ENCODE measurements at places on chromosomes 7 and 10. TPM values are rescaled to one million over a fixed set of nuclear protein-coding genes. Genes with fewer than 3 reads are reported as not detected.

GRCh38 chr7:108049962-108050361 lies 47.0 kb upstream of the LAMB1 start:
- DNase-seq, result no peak

- DNase-seq, result no peak
Measured at GRCh38 chr7:22732556-22733126, 5.6 kb downstream of the IL6 start.

GRCh38 chr7:22181663-22182062 lies 175.3 kb downstream of the RAPGEF5 start:
- DNase-seq, result no peak

GRCh38 chr10:27822301-27822700 lies 76.7 kb upstream of the MKX start:
- DNase-seq, result no peak

DNA sequence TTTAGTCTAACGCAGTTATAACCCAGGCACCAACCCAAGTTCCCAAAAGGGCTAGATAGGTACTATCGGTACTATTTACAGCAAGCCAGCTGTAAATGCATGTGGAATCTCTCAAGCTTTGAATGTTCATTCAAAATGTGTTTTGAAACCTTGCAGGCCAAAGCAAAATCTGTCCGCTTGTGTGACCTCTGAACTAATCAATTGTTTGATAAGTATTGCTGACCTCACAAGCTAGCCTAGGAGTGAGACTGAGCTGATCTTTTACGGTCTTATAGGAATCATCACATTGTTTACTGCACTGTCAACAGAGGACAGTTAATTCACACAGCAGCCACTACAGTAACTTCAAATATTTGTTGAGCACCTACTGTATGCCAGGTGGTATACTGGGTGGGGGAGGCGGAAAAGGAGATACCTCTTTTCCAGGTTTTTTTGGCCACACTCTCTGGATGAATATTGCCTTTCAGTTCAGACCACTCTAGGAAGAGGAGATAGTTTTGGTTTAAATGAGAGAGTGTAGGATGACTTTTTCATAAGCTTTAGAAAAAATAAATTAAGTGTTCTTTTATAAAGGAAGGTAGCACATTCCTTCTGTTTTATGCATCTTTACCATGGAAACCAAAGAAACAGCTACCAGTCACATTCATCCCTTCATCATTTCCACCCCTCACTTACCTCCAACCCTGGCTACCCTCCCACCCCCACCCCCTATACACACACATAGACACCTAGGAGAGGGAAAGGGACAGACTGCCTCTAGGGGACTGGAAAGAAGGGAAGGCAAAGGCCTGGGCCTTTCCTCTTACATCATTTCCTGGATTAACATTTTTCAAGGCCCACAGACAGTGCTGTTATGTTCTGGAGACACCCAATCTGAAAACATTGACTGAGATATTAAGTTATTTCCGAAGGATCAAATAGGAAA lies 2.4 kb downstream of the PAPSS2 start:
- DNase-seq, result no peak

DNA sequence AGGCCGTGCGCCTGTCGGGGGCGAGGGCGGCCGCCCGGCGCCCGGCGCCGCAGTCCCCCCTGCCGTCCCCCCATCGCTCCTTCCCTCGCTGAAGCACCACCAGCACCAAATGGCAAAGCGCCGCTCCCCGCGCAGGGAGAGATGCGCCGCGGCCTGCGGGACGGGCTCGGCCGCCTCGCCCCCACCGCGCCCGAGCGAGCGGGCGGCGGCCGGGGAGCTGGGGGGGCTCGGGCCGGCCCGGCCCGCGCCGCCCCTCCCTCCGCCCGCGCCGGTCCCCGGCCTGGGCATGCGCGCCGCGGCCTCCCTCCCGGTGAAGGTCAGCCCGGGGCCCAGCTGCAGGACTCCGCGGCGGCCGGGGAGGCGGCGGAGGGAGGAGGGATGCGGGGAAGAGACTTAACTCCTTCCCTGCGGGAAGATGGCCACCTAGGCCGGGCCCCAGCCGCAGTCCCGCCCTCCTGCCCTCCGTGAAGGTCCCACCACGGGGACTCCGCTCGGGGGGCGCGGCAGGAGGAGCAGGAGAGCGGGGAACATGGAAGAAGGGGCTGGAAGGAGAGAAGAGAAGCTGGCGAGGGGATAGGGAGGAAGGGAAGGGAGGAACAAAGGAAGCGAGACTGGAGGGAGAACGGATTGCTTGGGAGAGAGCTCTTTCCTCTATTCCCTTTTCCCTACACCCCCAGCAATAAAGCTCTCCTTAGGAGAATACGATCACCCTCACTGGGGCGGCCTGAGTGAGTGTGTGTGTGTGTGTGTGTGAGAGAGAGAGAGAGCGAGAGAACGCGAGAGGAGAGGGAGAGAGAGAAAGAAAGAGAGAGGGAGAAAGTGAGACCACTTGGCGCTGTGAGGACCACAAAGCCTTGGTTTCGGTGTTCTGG lies 3.4 kb upstream of the SMARCD3 start:
- peak; percentile 84 for DNase-seq

DNA sequence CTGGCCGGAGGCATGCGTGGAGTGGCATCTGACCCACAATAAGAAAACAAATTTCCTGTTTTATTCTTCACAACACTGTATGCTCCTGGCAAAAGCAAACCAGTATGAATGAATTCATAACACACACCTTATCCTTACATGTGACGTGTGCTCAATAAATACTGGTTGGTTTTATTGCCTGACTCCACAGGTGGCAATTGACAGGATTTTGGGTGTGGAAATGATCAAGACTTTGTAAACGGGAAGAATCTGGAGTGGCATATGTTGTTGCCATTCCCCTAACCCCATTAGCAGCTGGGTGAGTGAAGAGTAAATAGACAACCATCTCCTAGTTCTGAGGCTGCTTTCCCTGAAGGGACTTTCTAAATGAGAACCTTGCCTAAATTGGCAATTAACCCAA lies 215.5 kb upstream of the AOAH start:
- no peak for DNase-seq

- no peak for DNase-seq
Measured at GRCh38 chr10:1086787-1087186, 30.6 kb downstream of the WDR37 start.

- DNase-seq, result no peak
Measured at GRCh38 chr10:121792198-121792597, 135.6 kb downstream of the ATE1 start.

DNA sequence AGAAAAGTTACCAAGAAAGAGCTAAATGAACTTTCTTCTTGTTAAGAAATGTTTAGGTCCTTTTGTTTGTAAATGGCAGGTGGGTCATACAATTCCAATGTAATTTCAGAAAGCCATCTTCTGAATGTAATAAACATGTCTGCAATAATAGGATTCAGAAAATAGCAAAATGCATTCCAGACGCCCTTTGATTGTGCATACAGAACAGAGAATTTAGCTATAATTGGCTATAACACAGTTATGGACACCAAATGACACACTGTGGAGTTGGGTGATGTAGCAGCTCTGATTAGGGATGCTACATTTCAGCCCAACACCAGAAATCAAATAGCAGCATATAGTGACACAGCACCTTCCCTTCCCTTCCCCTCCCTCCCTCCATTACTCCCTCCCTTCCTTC lies 240.8 kb downstream of the SNX10 start:
- DNase-seq, result no peak

DNA sequence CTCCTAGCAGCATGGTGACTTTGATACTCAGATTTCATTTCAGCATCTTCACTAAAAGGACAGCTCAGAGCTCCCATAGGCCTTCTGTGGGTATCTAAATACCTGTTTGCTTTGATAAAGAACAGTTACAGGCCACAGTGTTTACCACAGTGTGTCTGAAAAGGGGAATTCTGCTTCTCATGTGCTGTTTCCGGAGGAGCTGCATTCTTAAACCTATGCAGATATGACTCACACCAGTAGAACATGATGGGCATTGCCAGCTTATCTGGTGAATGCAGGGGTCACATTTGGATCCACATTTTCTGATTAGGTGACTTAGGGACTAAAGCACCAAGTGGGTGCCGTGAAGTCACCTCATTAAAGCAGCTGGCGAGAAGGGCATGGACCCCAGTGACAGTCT lies 52.6 kb downstream of the TRRAP start:
- DNase-seq, result no peak

GRCh38 chr10:69363666-69364065 lies 53.1 kb downstream of the TACR2 start:
- DNase-seq, result no peak

GRCh38 chr7:124764847-124765400 lies 668 bp downstream of the GPR37 start:
- DNase-seq, result no peak

GRCh38 chr7:30911561-30911969 lies at the start of gene AQP1:
AQP1 (plus strand) TSS chr7:30911853; CDS start chr7:30911910, 57 bp downstream.
- DNase-seq, result peak; percentile 90

DNA sequence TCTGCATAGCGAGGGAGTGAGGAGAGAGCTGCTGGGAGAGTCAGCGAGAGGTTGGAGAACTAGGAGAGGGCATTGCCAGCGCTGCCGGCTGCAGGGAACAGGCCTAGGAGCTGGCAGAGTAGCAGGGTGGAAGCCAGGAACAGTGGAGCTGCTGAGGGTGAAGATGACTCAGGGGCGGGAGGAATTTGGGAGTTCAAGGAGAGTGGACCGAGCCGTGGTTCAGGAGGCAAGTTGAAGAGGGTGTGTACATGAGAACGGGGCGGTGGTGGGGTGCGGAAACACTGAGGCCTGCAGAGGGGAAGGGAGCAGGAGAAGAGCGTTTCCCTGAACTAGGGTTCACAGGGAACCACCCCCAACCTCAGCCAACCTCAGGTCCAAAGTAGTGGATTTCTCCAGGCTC lies 31.5 kb downstream of the HIF1AN start:
- DNase-seq, result no peak

GRCh38 chr7:50632561-50633413 lies 67.6 kb upstream of the DDC start:
- DNase-seq, result peak; percentile 73

DNA sequence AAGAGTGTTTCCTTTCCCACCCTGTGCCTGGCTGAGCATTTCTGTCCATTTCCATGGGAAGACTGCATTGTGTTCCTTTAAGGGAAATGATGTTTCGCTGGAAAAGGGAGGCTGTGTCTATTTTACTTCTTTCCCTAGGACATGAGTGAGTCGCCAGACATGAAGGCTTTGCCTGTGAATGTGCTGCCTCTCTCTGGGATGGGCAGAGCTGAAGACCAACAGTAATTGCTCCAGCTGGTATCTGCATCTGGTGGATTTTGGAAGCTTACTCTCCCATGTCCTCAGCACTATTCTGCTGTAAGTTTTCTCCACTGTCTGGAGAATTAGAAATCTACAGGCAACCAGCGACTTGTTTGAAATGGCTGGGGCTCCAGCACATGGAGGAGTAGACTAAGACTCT lies 264.6 kb upstream of the BMPER start:
- DNase-seq, result no peak

HOXA6 gene
- 3.8 TPM for total RNA-seq

AHR gene
- total RNA-seq, result not detected

Measured in SJCRH30 (cell line).